Activated naive CD8-positive, alpha-beta T cell treated with anti-CD3 and anti-CD28 coated beads, Interleukin-2, amount 50 U/mL, for 24 hours (primary cell): ENCODE measurements at places on chromosomes 5 and 9.

GRCh38 chr5:80275347-80275746, 19.5 kb upstream of the SERINC5 start:
- H3K4me1 ChIP-seq, result peaks cover 15% of the 10 kb centered on the region
- no peaks in the 10 kb centered on the region for H3K36me3 ChIP-seq
- H3K4me3 ChIP-seq, result no peak overlapping the region

DNA sequence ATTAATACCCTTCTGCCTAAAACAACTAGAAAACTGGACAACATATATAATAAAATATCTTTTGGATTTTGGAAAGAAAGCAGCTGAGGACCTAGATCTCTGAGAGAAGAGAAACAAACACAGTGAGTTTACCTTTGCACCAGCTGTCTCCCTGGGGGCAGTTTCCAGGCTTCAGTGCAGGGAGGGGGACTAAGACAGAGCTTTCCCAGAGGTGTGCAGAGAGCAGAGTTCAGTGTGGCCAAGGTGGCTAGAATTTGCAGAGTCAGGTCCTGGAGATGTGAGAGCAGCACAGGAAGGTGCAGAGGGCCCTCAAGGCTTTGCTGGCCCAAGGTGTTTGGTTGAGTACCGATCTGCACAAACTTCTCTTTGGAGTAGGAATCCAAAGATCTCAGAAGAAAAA, 26.3 kb upstream of the PTPDC1 start:
- H3K4me3 ChIP-seq, result no peak overlapping the region
- peaks cover 9% of the 10 kb centered on the region for H3K36me3 ChIP-seq
- no peak overlapping the region for H3K27ac ChIP-seq

- no peaks in the 10 kb centered on the region for H3K4me1 ChIP-seq
- DNase-seq, result no peak
- H3K4me3 ChIP-seq, result no peak overlapping the region
- H3K27ac ChIP-seq, result no peak overlapping the region
- no peaks in the 10 kb centered on the region for H3K36me3 ChIP-seq
- H3K27me3 ChIP-seq, result no peaks in the 10 kb centered on the region
These were observed 34.6 kb downstream of the PKD2L2 start for GRCh38 chr5:137923856-137924255.

GRCh38 chr5:137735555-137736284, at the start of gene KLHL3:
TSS of gene KLHL3 (minus strand) at chr5:137736089. CDS start at chr5:137735646, 443 bp downstream.
- no peak within 1 kb of the TSS for H3K27ac ChIP-seq
- H3K36me3 ChIP-seq, result peaks cover 7% of the 10 kb centered on the region
- peaks cover 18% of the 10 kb centered on the region for H3K4me1 ChIP-seq
- peak; percentile 39 for DNase-seq
- no peak within 1 kb of the TSS for H3K4me3 ChIP-seq
